ENCODE measurements at places on chromosomes 4 and X.

- DNase-seq: no peak
Measured at GRCh38 chr4:185019456-185020292, 1.4 kb downstream of the HELT start.

GRCh38 chr4:38634047-38634759 lies 29.8 kb upstream of the KLF3 start:
- DNase-seq: no peak

DNA sequence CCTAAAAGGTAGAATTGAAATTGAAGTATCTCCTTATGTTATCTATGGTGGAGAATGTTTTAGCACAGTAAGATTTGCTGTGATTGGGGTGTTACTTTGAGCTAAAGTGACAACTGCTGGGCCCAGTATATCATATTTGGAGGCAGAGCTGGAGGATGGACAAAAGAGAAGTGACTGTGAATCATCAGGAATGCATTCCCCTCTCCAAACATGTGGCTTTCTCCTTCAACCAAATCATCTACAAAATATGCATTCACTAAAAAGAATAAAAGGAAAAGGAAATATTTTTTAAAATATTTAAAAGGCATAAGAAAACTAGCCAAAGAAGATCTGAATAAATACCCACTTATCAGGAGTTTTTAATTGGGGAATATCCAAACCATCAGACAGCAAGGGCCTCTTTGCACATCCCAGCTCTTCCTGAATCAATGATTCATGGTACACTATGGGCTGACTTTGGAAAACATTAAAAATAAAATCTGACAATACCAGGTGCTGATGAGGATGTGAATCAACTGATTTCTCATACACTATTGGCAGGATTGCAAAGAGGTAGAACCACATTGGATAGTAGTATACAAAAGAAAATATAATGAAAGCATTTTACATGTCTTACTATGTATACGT lies 671.7 kb upstream of the NR3C2 start:
- no peak for DNase-seq

DNA sequence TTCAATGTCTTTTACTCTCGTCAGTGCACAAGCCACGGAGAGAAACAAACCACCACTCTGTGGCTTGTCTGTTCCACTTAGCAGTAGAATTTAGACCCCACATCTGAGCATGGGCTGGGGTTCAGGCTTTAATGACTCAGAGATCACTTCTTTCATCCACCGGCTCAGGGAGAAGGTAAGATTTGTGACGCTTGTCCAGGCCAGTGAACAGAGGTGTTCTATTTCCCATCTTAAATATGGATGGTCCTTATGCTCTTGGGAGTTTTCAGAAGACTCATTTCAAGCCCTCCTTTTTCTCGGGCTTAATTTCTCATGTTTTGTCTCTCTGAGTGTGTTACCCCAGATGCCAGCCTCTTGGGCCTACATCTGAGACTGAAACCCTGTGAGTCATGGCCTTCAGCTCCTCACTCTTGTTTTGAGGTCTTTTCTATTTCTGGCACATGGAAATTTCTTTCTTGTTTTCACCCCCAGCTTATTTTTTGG lies 127.4 kb upstream of the SFRP2 start:
- no peak for DNase-seq

DNA sequence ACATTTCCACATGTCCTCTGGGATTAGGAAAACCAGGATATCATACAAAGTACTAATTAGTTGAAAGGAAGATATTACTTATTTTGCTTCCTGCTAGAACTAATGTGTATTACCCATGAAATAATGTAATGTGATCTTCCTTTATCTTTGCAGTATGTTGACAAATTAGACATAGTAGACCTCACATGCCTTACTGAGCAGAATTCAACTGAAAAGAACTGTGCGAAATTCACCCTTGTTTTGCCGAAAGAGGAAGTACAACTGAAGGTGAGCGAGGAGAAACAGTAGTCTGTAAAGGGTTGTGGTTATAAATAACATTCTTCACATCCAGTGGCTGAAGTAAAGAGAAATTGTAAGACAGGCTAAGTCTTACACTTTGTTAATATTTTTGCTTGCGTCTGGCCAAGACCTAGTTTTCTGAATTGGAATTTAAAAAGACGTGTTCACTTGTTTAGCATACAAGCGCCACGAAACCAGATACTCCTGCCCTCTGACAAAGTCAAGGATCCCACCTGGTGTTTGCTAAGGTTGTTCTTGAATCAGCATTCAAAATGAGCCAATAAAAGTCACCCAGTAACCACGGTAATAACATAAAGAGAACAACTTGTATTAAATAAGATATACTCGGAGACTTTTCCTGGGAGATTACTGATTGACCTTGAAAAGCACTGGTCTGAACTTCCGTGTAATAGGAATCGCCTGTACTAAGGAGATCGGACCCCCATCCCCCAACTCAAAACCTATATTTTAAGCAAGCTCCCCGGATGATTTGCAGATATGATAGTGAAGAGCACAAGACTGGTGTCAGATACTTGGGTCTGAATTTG lies 16.9 kb downstream of the STAP1 start:
- DNase-seq: no peak

- DNase-seq: no peak
Measured at GRCh38 chr4:7485096-7485495, 50.4 kb upstream of the PSAPL1 start.

DNA sequence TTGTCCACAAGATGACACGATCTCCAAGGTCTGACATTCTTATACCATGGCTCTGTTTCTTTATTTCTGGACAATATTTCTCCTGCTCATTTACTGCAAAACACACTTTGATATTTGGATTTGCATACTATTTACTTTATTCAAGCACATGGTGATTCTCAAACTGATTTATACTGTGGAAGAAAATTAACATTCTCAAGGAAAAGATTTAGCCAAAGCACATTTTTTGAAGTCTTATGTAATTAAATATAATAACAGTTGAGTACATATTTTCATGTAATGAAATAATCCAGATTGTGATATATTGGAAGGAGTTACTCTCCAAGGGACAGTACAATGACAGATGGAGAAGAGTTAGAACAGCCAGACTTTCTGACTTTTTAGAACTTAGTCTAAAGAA lies 155.8 kb upstream of the CT83 start:
- DNase-seq: no peak

DNA sequence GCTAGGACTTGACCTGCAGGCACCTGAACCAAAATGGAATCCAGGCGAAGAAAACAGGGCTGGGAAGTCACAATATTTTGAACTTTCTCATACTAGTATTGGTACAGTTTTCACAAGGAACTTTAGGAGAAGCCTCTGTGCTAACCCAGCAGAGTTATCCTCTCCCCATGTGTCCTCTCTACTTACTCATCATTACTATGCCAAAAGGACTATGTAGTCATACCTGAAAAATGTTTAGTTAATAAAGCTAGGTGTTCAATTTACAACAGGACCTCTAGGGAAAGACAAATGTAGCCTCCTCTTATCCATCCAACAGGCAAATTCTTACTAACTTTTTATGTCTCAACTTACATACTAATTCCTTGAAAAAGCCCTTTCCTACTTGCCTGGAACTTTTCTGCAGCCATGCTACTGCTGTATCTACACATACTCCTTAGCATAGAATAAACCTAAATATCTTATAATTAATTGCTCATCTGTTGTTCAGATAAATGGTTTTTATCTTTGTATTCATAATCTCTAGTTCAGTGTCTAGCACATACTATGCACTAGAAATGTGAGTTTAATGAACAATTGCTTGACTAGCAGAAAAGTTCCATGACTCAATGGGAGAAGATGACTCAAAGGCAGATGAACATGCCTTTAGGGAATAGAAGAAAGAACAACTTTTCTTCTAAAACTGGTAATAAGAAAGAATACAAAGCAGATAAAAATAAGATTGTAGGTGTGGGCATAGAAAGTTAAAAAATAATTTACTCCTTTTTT lies 215.5 kb upstream of the VEGFC start:
- no peak for DNase-seq

Measured in NCI-H2081 (cell line).